ENCODE measurements at places on chromosomes 6 and 20. TPM values are rescaled to one million over a fixed set of nuclear protein-coding genes. Genes with fewer than 3 reads are reported as not detected.

The TPBG gene
- 14.4 TPM for total RNA-seq

The GMPR gene
- total RNA-seq = 16.6 TPM

The CSTF1 gene
- total RNA-seq = 23.5 TPM

The EYA4 gene
- total RNA-seq = 3.6 TPM

- H3K27ac ChIP-seq = no peak overlapping the region
- no peaks in the 10 kb centered on the region for H3K36me3 ChIP-seq
- no peak for DNase-seq
- H3K4me3 ChIP-seq = no peak overlapping the region
Measured at GRCh38 chr6:63349401-63349800, 29.6 kb upstream of the LGSN start.

DNA sequence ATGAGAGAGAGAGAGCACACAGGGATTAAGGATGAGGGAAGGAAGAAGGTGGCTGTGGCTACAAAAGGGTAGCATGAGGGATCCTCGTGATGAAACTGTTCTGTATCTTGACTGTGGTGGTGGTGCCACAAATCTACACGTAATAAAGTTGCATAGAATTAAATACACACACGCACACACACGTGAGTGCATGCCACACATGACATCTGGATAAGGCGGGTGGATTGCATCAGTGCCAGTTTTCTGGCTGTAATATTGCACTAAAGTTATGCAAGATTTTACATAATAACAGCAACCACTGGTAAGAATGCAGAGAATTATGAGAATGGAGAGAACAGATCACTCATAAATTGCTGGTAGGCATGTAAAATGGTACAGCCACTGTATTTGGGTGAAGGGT, 16.9 kb upstream of the STK35 start:
- no peaks in the 10 kb centered on the region for H3K4me1 ChIP-seq
- no peak for DNase-seq
- no peaks in the 10 kb centered on the region for H3K36me3 ChIP-seq
- no peak overlapping the region for H3K27ac ChIP-seq

DNA sequence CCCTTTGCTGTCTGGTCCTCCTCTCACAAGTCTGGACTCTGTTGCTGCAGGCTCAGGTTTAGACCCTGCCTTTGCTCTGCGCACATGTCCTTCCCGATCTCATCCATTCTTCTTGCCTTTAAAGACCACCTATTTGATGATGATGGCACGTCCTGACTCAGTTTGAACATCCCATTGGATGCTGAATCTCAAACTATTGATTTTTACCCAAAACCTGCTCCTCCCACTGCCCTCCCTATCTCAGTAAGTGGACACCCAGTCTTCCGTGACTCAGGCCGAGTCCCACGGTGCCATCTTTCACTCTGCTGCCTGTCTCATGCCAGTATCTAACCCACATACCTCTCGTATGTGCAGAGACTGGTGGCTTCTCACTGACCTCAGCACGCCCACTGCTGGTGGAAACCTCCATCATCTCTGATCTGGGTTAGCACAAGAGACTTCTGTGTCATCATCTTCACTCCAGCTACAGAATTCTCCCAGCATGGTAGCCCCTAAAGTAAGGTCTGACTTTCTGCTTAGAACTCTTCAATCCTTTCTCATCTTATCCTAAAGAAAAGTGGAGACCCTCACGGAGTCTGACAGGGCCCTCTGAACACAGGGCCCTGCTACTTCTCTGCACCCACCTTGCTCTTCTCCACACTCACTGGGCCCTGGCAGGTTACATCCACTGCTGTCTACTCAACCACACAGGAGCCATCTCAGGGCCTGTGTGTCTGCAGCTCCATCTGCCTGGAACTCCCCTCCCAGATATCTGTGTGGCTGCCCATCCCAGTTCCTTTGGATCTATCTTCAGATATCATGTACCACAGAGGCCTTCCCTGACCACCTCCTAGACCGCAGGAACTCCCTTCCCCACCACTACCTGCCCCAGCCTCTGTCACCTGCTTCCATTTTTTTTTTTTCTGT, 387.1 kb upstream of the AGPAT4 start:
- no peak for DNase-seq
- H3K4me3 ChIP-seq = no peak overlapping the region
- H3K27me3 ChIP-seq = no peaks in the 10 kb centered on the region

DNA sequence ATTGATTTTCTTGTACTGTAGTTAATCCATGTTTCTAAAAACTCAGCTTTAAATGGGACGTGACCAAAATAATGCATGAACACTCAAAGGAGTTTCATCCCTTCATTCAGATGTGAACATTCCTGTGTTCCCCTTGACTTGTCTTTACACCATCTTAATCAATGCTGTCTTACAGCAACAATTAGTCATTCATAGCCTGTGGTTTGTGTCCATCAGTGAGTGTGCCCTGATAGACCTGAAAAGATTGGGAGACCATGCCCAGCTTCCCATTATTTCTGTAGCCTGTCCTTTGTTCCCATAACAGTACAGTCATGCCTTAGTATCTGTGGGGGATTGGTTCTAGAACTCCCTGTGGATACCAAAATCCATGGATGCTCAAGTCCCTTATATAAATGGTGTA, 23.9 kb downstream of the NT5E start:
- H3K4me1 ChIP-seq = no peaks in the 10 kb centered on the region
- no peaks in the 10 kb centered on the region for H3K27me3 ChIP-seq
- peaks cover 2% of the 10 kb centered on the region for H3K36me3 ChIP-seq
- no peak overlapping the region for H3K4me3 ChIP-seq

DNA sequence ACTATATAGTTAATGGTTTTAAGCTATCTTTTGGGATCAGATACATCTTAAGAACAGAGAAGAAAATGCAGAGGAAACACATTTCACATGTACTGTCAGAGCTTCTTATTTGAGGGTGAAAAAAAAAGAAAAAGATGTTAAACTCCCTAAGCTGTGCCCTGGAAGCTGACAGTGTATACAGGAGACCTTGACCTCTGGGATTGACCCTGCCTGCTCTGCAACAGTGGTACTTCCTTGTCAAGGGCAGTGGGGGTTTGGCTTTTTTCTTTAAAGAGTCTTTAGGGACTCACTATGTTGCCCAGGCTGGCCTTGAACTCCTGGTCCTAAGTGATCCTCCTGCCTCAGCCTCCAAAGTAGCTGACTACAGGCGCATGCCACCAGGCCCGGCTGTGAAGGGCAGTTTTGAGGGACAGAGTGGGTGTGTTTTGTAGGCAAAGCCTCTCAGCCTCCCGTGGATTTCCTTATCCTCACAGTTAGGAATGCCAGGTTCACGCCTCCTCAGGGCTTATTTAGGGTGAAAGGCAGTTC, 60.6 kb upstream of the SLC22A1 start:
- H3K4me1 ChIP-seq = no peaks in the 10 kb centered on the region
- peaks cover 41% of the 10 kb centered on the region for H3K36me3 ChIP-seq
- no peak overlapping the region for H3K27ac ChIP-seq

- H3K4me1 ChIP-seq = no peaks in the 10 kb centered on the region
- no peak overlapping the region for H3K4me3 ChIP-seq
- no peaks in the 10 kb centered on the region for H3K27me3 ChIP-seq
- no peak for DNase-seq
Measured at GRCh38 chr6:91317247-91317835, 730.5 kb upstream of the MAP3K7 start.

DNA sequence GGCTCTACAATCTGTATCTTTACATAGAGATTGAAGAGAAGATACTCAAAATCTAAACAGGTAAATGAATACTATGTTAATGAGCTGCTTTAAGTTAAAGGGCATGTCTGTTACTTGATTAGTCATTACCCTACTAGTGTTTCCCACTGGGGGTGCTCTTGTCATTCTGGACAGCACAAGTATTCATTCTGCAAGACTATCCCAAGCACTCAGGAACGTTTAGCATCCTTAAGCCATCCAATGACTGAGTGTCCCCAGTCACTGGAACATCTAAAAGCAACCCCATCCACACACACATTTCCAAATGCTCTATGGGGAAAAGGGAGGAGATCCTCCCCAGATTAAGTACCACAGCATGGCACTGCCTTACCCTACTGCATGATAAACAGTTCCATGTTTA, 25.7 kb downstream of the EZR start:
- no peak overlapping the region for H3K4me3 ChIP-seq
- H3K27me3 ChIP-seq = no peaks in the 10 kb centered on the region
- H3K27ac ChIP-seq = no peak overlapping the region
- DNase-seq = peak; percentile 42
- peaks cover 29% of the 10 kb centered on the region for H3K4me1 ChIP-seq

DNA sequence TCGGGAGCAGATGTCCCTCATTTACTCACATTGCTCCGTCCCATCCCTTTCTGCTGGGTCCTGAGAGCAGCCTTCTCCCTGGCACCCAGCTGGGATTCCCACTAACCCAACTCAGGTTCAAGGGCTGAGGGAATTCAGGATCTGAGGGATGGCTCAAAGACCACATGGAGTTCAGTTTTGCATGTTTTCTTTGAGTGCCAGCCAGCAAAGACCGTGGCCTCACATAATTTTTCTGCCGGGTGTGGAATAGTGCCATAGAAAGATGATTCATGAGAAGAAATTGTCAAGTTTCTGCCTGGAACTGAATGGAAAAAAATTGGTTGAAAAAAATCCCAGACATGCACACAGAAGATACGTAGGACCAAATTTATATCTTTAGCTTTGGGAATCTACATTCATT, 168.6 kb downstream of the CD83 start:
- no peak for DNase-seq
- no peak overlapping the region for H3K4me3 ChIP-seq
- no peaks in the 10 kb centered on the region for H3K36me3 ChIP-seq
- H3K27ac ChIP-seq = no peak overlapping the region
- H3K27me3 ChIP-seq = no peaks in the 10 kb centered on the region
- peaks cover 6% of the 10 kb centered on the region for H3K4me1 ChIP-seq

- DNase-seq = no peak
- no peaks in the 10 kb centered on the region for H3K4me1 ChIP-seq
- H3K4me3 ChIP-seq = no peak overlapping the region
- peak overlapping the region; percentile 53 for H3K27ac ChIP-seq
- H3K27me3 ChIP-seq = no peaks in the 10 kb centered on the region
Measured at GRCh38 chr6:134436281-134436815, 118.4 kb upstream of the SGK1 start.

DNA sequence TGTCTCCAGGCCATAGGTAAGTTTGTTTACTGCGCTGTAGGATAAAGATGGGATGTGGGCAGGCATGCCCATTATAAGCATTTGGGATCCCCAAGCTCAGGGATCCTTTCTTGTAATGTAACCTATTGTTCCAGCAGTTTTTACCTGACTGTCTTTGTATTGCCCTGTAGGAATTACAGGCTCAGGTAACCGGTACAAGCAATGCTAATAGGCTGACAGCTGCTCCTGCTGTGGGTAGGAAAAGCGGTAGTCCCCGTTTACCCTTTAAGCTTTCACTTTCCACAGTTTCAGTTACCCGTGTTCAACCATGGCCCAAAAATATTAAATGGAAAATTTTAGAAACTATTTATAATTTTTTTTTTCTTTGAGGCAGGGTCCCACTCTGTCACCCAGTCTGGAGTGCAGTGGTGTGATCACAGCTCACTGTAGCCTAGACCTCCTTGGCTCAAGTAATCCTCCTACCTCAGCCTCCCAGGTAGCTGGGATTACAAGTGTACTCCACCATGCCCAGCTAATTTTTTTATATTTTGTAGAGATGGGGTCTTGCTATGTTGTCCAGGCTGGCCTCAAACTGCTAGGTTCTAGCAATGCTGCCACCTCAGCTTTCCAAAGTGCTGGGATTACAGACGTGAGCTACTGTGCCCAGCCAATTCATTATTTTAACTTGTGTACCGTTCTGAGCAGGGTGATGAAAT, 108.6 kb downstream of the CDYL start:
- H3K4me3 ChIP-seq = no peak overlapping the region
- DNase-seq = no peak
- H3K27ac ChIP-seq = no peak overlapping the region
- no peaks in the 10 kb centered on the region for H3K36me3 ChIP-seq
- peaks cover 4% of the 10 kb centered on the region for H3K4me1 ChIP-seq

GRCh38 chr6:170497841-170498301, 55.2 kb downstream of the PSMB1 start:
- H3K27ac ChIP-seq = no peak overlapping the region
- no peak for DNase-seq
- H3K36me3 ChIP-seq = no peaks in the 10 kb centered on the region
- H3K4me1 ChIP-seq = no peaks in the 10 kb centered on the region
- H3K4me3 ChIP-seq = no peak overlapping the region

DNA sequence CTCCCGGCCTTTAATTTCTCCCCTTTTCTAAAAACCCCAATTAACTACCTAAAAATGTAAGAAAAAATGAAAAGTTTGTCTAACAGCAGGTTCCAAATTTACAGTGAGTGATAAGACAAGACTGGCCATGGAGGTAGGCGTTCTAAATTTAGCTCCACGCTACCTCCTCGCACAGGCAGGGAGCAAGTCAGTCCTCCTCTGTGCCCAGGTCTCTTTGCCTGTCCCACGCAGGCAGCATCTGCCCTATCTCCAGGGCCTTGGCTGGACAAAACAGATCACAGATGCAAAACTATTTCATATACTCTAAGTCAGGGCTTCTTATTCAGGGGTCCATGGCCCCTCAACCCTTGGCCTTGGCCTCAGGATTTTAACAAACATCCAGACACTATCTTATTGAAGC, 98.0 kb upstream of the JARID2 start:
- H3K36me3 ChIP-seq = no peaks in the 10 kb centered on the region
- no peaks in the 10 kb centered on the region for H3K27me3 ChIP-seq
- H3K27ac ChIP-seq = no peak overlapping the region
- no peak for DNase-seq
- no peak overlapping the region for H3K4me3 ChIP-seq

- no peaks in the 10 kb centered on the region for H3K36me3 ChIP-seq
- no peak overlapping the region for H3K4me3 ChIP-seq
- peak overlapping the region; percentile 33 for H3K27ac ChIP-seq
- H3K27me3 ChIP-seq = no peaks in the 10 kb centered on the region
Measured at GRCh38 chr6:136181861-136182260, 68.2 kb downstream of the MTFR2 start.

- peaks cover 13% of the 10 kb centered on the region for H3K4me1 ChIP-seq
- no peaks in the 10 kb centered on the region for H3K27me3 ChIP-seq
- no peak overlapping the region for H3K4me3 ChIP-seq
- no peaks in the 10 kb centered on the region for H3K36me3 ChIP-seq
Measured at GRCh38 chr6:15874326-15874725, 211.5 kb upstream of the DTNBP1 start.

GRCh38 chr6:112252571-112253497, 1.5 kb downstream of the LAMA4 start:
- no peaks in the 10 kb centered on the region for H3K27me3 ChIP-seq
- H3K27ac ChIP-seq = peak overlapping the region; percentile 90
- H3K4me3 ChIP-seq = peak overlapping the region; percentile 63
- DNase-seq = peak; percentile 43
- H3K36me3 ChIP-seq = no peaks in the 10 kb centered on the region
- peaks cover 8% of the 10 kb centered on the region for H3K4me1 ChIP-seq

DNA sequence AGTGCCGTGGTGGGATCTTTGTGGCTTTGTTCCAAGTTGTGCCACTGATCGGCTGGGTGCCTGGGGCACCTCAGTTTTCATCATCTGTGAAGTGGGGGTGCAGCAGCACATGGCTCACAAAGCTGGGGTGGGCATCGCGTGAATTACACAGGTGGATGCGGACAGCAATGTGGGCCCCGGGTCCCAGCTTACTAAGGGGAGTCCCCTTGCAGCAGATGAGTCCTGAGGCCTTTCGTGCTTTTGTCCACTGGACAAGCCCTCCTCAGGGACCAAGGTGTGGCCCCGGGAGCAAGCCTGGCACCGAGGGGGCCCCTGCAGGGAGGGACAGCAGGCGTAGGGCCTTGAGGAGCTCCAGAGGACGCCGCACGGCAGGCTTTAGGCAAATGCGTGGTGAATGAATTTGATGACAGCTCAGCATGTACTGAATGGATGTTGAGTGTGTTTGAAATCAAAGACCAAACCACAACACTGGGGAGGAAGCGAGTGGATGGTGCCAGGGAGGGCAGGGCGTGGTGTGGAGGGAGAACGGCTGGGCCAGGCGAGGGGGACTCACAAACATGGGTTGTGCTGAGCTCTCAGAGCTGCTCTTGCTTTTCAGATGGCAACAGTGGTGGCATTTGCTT, 53.2 kb downstream of the IRF4 start:
- no peaks in the 10 kb centered on the region for H3K27me3 ChIP-seq
- H3K4me1 ChIP-seq = no peaks in the 10 kb centered on the region
- H3K27ac ChIP-seq = no peak overlapping the region
- no peaks in the 10 kb centered on the region for H3K36me3 ChIP-seq
